GM18507 (cell line): ENCODE measurements at places on chromosomes 11 and 22.

GRCh38 chr11:78313181-78313795 lies 104.3 kb downstream of the GAB2 start:
- no peak for DNase-seq

DNA sequence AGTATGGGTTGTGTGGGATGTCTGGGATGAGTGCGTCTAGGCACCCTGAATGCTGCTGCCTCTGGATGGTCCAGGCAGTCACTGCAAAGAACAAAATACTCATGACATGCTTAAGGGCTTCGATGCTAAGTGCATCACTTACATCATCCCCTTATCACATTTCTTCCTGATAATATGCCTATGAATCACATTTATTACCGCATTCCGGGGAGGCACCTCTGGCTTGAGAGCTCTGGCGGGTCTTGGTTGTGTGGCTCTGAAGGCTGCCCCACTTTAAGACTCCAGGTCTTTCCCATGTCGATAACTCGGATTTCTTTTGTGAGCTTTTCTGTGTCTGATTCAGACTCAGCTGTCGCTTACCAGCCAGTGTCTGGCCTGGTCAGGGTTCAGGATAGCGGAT lies 1126.4 kb downstream of the TBC1D22A start:
- no peak for DNase-seq

GRCh38 chr11:47243454-47243853 lies 5.2 kb downstream of the ACP2 start:
- no peak for DNase-seq

- no peak for DNase-seq
Observed at GRCh38 chr11:133955945-133956421, 785 bp downstream of the IGSF9B start.

DNA sequence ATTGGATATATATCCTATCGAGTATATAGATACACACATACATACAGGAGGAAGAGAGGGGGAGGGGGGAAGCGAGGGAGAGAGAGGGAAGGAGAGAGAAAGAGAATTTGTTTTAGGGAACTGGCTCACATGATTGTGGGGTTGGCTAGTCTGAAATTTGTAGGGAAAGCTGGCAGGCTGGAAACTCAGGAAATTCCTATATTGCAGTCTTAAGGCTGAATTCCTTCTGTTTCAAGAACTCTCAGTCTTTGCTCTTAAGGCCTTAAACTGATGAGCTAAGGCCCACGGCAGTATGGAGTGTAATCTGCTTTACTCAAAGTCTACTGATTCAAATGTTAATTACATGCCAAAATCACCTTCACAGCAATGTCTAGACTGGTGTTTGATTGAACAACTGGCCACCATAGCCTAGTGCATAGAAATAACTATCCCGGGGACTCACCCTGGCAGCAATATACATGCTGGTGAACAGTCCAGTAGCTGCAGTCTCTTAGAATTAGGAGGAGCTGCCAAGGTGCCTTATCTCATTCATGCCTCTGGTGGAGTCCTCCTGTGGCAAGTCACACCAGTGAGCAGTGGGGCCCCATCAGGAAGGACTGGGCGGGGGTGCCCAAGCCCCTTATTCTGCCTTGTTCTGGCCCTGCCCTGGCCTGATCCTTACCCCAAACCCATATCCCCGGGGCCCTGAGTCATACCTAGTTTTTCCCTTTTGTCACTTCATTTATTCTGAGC lies 59.7 kb upstream of the AMPD3 start:
- no peak for DNase-seq

GRCh38 chr11:33347490-33348125 lies 90.4 kb downstream of the HIPK3 start:
- no peak for DNase-seq

GRCh38 chr11:19026862-19027261 lies 33.7 kb downstream of the MRGPRX2 start:
- no peak for DNase-seq

DNA sequence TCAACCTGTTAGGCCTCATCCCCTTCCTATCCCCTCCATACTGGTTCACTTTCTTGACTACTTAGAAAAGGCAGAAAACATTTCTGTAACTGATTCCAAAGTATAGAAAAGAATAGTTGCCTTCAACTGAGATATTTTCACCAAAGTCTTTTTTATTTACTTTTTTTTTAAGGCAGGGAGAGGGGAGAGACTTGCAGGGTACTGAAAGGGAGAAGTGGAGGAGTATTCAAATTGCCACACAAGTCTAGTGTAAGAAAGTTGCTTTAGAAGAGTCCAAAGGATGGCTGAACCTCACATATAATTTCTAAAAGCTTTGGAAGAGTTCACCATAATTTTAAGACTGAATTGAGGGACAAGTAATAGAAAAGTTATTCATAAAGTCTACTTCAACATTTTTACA lies 6.3 kb downstream of the PHF21A start:
- no peak for DNase-seq

GRCh38 chr22:42069801-42070516 lies 653 bp downstream of the NAGA start:
- DNase-seq: no peak

GRCh38 chr11:68303083-68303482 lies 9.3 kb upstream of the LRP5 start:
- DNase-seq: no peak

GRCh38 chr11:122131126-122131525 lies 15.1 kb upstream of the BLID start:
- DNase-seq: no peak

DNA sequence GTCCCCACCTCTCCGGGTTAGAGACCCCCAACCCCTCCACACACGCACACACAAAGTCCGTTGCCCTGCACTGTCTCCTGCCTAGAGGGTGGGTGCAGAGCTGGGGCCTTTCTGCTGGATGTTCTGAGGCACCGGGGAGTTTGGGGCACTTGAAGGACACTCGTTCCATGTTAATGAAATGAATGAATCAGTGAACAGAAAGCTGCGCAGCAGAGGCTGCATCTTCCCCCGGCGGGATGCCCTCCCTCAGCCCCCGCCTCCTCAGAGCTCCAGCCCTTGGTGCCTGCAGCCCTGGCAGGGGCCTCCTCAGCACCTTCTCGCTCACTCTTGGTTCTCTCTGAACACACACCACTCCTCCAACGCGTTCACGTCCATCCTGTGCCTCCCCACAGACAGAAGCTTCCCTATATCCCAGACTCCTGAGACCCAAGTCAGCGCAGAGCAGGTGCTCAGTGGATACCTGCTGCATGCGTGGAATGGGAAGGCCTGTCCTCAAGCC lies 611.9 kb downstream of the TBC1D22A start:
- DNase-seq: no peak
